ENCODE measurements at places on chromosomes 5 and 9. TPM values are rescaled to one million over a fixed set of nuclear protein-coding genes. Genes with fewer than 3 reads are reported as not detected.

GRCh38 chr5:156914371-156914737 lies 48.7 kb downstream of the TIMD4 start:
- DNase-seq, result no peak

DNA sequence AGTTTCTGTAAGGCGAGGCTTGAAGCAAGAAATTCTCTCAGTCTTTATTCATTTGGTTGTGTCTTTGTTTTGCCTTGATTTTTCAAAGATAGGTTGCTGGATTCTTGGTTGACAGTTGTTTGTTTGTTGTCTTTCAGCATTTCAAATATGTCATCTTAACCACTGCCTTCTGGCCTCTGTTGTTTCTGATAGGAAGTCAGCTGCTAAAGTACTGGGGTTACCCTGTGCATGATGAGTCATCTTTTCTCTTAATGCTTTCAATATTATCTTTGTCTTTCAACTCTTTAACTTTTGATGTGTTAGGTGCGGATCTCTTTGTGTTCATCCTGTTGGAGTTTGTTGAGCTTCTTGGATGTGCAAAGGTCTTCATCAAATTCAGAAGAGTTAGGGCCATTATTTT lies 1571.3 kb downstream of the MAT2B start:
- no peak for DNase-seq

DNA sequence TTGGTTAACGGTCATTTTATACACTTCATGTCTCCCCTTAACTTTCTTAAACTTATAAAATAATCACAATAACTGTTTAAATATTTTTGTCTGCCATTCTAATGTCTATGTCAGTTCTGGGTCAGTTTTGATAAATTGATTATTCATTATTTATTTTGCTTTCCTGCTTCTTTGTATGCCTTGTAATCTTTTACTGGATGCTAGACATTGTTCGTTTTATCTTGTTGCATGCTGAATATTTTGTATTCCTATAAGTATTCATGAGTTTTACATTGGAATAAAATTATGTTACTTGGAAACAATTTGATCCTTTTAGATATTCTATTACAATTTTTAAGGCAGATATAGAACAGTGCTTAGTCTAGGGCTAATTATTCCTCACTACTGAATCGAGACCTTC lies 952.0 kb downstream of the NR2F1-AS1 start:
- no peak for DNase-seq

GRCh38 chr5:156380848-156381247 lies 53.9 kb downstream of the SGCD start:
- DNase-seq, result no peak

GRCh38 chr9:129637673-129638439 lies 4.1 kb downstream of the ASB6 start:
- no peak for DNase-seq

DNA sequence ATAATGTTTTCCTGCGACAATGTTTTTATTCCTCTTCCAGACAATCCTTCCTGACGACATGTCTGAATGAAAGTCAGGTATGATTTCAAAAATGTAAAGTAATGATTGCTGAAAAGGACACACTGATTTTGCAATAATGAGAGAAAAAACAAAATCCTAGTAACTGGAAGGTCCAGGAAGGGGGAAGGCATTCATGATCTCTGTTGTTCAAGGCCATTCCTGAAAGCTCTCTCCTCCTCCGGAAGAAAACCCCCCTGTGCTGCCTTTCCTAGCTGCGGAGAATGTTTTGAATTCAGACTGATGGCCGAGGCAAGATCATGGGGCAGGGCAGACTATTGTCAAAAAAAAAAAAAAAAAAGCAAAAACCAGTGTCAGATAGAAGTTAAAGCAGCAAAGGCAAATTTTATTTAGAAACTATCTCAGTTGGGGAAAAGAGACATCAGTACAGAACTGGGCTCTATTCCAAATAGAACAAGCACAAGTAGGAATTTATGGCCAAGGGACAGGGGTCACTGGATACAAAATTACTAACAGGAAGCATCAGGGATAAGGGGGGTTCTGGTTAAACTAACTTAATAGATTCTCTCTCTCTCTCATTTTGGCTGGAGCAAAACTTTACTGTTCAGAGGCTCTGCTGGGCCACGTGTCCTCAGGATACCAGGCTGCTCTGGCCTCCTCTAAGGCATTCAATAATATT lies 36.5 kb upstream of the CTSV start:
- no peak for DNase-seq

DNA sequence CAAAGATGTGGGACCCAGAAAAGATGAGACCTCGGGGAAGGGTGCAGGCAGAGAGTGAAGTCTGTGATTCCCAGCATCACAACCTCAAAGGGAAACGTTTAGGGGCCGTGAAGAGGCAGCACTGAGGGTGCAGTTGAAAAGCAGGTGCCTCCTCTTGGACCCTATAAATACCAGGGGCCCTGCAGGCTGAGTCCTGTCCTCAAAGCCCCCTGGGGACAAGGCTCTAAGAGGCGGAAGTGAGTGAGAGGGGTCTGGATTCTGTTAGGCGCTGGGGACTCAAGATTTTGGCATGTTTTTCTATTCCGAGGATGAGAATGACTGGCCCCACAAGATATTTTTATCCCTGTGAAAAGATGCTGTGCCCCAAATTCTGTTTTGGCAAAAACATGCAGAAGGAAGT lies 107.8 kb downstream of the THBS4 start:
- DNase-seq, result no peak

DNA sequence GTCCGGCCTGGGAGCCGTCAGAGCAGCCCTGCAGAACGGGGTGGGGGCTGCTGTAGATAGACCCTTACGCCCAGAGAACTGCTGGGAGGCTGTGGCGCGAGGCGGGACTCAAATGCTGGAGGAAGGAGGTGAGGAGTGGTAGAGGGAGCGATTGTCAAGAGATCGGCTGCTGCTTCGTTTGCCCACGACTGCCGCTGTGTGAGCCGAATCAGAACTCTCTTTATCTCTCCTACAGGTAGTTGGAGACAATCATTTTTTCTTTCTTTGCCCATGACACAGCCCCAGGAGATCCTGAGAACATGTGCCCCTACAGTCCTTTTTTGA lies 456 bp downstream of the ZNF79 start:
- DNase-seq, result no peak

GRCh38 chr5:42874621-42875198 lies 63.0 kb upstream of the SELENOP start:
- DNase-seq, result no peak

GRCh38 chr5:178640331-178641045 lies 13.6 kb upstream of the CLK4 start:
- no peak for DNase-seq

GRCh38 chr5:153080940-153081339 lies 409.5 kb upstream of the GRIA1 start:
- DNase-seq, result no peak

DNA sequence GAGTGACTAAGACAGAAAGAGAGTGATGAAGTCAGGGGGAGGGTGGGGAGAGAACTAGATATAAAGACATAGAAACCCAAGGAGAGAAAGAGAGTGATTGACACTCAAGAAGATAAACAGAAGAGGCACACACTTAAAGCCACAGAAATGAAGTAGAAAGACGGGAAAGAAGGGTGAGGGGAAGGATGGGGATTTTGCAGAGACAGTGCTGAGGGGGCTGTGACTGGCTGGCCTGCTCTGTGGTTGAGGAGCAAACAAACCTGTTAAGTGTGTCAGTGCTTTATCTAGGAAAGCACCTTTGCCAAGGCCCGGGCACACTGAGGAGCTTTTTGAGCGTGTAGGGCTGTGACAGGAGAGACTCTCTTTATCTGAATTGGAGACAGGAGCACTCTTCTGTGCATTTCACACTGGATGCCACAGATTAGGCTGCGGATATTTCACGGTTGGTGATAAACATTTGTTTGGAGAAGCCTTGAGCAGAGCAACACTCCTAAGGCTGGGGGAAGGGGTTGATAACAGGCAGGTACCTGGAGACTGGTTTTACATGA lies 109.1 kb downstream of the DOCK2 start:
- DNase-seq, result no peak

- no peak for DNase-seq
Observed at GRCh38 chr5:135724617-135725016, 109.8 kb upstream of the SLC25A48 start.

- no peak for DNase-seq
Observed at GRCh38 chr5:158884827-158885518, 214.7 kb downstream of the EBF1 start.

DNA sequence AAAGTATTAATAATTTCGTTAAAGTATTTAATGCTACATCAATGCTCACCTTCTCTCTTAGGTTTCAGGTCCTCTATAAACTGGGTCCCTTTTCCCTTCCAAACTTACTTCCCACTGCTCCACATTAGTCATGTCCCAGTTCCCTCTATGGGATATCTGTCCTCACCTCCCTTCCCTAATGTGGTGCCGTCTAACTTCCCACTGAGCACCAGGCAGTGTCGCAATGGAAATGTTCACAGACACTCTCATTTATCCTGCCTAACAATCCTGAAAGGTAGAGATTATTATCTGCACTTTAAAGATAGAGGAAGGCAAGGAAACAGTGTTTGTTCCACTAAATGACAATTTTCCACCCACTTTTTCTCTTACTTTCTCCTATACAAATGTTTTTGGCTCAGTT lies 329.7 kb downstream of the CWC27 start:
- no peak for DNase-seq

DNA sequence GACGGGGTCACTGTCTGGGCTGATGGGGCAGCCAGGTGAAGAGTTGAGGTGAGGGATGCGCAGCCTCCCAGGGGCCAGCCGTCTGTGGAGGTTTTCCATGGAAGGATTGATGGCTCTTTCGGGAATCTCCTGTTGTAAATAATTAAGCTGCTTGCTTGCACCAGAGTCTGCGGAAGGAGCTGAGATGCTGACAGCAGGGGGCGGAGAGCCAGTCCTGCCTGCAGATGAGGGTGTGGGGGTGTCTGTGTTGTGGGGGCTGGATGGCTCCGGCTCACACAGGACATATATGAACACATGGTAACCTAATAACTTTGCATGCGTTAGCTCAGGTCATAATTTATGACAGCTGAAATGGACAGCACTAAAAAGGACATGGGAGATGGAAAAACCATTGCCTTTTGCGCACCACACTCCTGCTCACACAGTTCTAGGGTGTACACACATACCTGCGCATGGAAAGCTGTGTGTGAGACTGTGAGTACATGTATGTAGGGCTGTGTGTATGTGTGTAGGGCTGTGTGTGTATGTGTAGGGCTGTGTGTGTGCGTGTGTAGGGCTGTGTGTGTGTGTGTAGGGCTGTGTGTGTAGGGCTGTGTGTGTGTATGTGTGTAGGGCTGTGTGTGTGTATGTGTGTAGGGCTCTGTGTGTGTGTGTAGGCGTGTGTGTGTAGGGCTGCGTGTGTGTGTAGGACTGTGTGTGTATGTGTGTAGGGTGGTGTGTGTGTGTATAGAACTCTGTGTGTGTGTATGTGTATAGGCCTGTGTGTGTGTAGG lies 36.8 kb upstream of the SEMA4D start:
- no peak for DNase-seq

GRCh38 chr5:111079846-111080245 lies 8.3 kb downstream of the TSLP start:
- DNase-seq, result no peak

GRCh38 chr5:83253720-83254119 lies 176.4 kb downstream of the XRCC4 start:
- DNase-seq, result no peak

GRCh38 chr5:169300468-169301385 lies at the start of gene SLIT3:
Gene SLIT3, minus strand, starts transcription at chr5:169301139. Its CDS starts 430 bp downstream, at chr5:169300709.
- DNase-seq, result no peak

DNA sequence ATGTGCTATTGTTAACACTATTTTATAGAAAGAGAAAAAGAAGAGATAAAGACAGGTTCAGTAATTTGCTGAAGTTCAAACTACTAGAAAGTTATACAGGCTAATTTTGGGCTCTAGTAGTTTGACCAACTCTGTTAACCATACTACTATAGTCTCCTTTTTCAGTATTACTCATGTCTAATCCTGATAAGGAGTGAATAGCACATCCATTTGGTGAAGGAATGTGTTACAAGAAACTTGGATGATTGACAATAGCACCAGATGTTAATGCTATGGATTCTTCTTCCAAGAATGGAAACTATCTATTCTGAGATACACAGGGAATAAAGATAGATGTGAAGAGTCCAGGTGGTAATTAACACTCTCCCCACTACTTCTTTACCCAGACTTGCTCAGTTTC lies 677.3 kb downstream of the PRELID2 start:
- no peak for DNase-seq

Gene ENTPD8
- polyA plus RNA-seq, result not detected

Gene HMGCR
- polyA plus RNA-seq, result 27.7 TPM

Gene C5orf34
- polyA plus RNA-seq, result 3.5 TPM

Gene GCNT4
- polyA plus RNA-seq, result 0.69 TPM

Gene NDUFA8
- polyA plus RNA-seq, result 90.4 TPM

Gene MELK
- 19.2 TPM for polyA plus RNA-seq
